ENCODE measurements at places on chromosomes 4 and X. TPM values are rescaled to one million over a fixed set of nuclear protein-coding genes. Genes with fewer than 3 reads are reported as not detected.

GYPB gene
- total RNA-seq: not detected

ZNF185 gene
- 0.65 TPM for total RNA-seq

GAGE12E gene
- not detected for total RNA-seq

RPS6KA3 gene
- total RNA-seq: 115 TPM

TMPRSS11F gene
- not detected for total RNA-seq
